ENCODE measurements at places on chromosomes 12 and 14.

- no peaks in the 10 kb centered on the region for H3K4me1 ChIP-seq
- H3K27ac ChIP-seq = no peak overlapping the region
- H3K36me3 ChIP-seq = no peaks in the 10 kb centered on the region
- H3K27me3 ChIP-seq = no peaks in the 10 kb centered on the region
- no peak for DNase-seq
These were observed 427.3 kb downstream of the BTG1 start for GRCh38 chr12:91718326-91718725.

DNA sequence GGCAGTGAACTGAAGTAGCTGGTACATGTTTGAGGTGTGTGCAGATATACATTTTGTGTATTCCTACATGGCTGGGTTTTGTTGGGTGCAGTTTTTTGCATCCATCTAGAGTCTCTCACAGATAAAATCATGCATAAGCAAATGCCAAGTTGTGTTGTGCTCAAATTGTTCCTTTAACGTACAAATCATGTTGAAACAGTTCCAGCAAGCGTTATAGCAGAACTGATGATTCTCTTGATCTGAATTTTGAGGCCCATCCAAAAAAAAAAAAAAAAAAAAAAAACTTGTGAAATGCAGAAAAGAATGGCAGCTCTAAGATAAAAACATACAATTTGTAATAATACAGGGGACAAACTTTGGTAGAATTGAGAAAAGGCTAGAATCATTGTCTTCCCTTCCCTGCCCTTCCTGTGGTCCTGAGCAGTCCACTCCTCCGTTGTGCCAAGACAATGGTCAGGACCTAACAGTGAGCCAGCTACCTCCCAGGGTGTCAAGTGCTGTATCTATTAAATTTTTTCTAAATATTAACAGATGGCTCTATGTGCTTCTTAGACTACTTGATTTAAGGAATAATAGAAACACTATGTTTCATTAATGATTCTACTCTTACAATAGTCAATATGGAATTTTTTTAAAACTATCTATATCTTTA, 122.1 kb downstream of the PLEKHA5 start:
- H3K4me3 ChIP-seq = no peak overlapping the region
- no peak overlapping the region for H3K27ac ChIP-seq
- H3K36me3 ChIP-seq = no peaks in the 10 kb centered on the region
- no peak for DNase-seq
- peaks cover 3% of the 10 kb centered on the region for H3K4me1 ChIP-seq

DNA sequence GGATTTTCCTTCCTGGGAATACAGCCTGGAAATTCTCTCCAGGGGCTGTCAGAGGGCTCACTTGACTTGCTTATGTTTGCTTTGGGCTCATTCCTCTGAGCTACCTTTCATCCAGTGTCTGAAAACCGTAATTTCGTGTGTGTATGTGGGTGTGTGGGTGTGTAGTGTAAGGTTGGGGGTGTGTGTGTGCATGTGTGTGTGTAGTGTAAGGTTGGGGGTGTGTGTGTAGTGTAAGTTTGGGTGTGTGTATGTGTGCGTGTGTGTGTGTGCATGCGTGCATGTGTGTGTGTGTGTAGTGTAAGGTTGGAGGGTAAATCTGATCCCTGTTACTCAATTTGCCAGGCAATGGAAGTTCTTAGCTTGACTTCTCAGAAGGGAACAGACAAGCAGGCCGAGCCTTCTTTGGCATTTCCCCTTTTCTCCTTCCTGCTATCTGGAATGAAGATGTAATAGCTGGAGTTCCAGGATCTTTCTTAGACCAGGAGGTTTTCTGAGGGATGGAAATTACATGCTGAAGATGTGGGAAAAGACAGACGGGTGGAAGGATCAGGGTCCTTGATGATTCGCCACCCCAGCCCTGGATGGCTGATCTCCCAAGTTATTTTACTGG, 15.5 kb upstream of the BEGAIN start:
- no peak overlapping the region for H3K4me3 ChIP-seq
- H3K27ac ChIP-seq = no peak overlapping the region
- H3K27me3 ChIP-seq = peaks cover 29% of the 10 kb centered on the region

- no peak overlapping the region for H3K27ac ChIP-seq
- no peak overlapping the region for H3K4me3 ChIP-seq
- H3K27me3 ChIP-seq = no peaks in the 10 kb centered on the region
- H3K36me3 ChIP-seq = 0 out of 2 replicates have a peak, but pooled peaks cover 1% of the 10 kb centered on the region
These were observed 298.5 kb downstream of the ERC1 start for GRCh38 chr12:1289371-1290155.

GRCh38 chr12:52023182-52023975, 16.6 kb downstream of the TAMALIN start:
- peak; percentile 56 for DNase-seq
- H3K27me3 ChIP-seq = no peaks in the 10 kb centered on the region
- no peaks in the 10 kb centered on the region for H3K36me3 ChIP-seq
- peak overlapping the region; percentile 41 for H3K27ac ChIP-seq
- H3K4me1 ChIP-seq = peaks cover 6% of the 10 kb centered on the region

- peaks cover 11% of the 10 kb centered on the region for H3K36me3 ChIP-seq
- peak; percentile 81 for DNase-seq
- no peaks in the 10 kb centered on the region for H3K27me3 ChIP-seq
These were observed 2.5 kb downstream of the DUSP6 start for GRCh38 chr12:89349814-89350213.

DNA sequence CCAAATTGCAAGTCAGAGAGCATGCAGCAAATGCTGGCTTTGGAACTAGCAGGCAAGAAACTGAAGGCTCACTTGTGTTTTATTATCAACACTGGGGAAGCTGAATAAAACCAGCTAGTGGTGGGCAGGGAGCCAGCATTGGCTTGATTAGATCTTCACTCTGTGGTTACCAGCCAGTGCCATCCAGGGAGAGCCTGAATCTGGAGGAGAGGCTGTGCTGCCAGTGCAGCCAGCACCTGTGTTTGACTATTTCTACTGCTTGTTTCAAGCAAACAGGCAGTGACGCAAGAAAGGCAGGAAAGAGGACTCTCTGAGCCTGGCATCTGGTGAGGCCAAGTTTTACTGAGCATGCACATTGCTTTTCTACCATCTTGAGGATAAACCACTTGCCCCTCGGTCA, 247.0 kb downstream of the PHLDA1 start:
- no peaks in the 10 kb centered on the region for H3K36me3 ChIP-seq
- peak; percentile 14 for DNase-seq
- peaks cover 21% of the 10 kb centered on the region for H3K4me1 ChIP-seq
- H3K27me3 ChIP-seq = no peaks in the 10 kb centered on the region
- H3K4me3 ChIP-seq = no peak overlapping the region
- H3K27ac ChIP-seq = peak overlapping the region; percentile 1

- no peak overlapping the region for H3K4me3 ChIP-seq
- H3K27ac ChIP-seq = no peak overlapping the region
- peaks cover 8% of the 10 kb centered on the region for H3K4me1 ChIP-seq
- H3K36me3 ChIP-seq = peaks cover 1% of the 10 kb centered on the region
- no peaks in the 10 kb centered on the region for H3K27me3 ChIP-seq
These were observed 7.9 kb downstream of the ZNF385A start for GRCh38 chr12:54376596-54376995.

DNA sequence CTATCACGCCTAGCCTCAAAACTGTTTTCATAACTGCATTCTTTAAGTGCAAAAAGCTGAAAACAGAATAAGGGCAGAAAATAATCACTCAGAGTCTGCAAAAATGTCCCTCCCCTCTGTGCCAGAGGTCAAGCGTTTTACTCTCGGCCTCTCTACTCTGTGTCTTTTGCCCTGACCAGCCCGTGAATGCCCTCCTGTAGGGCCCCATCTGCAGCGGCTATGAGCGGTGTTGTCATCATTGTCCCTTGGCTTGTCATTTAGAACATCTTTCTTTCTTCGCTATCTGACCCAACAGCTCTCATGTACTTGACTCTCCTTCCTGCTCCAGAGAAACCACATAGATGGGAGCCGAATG, 21.7 kb downstream of the ELK3 start:
- H3K27me3 ChIP-seq = no peaks in the 10 kb centered on the region
- peaks cover 1% of the 10 kb centered on the region for H3K36me3 ChIP-seq
- no peak overlapping the region for H3K4me3 ChIP-seq
- H3K4me1 ChIP-seq = peaks cover 12% of the 10 kb centered on the region

GRCh38 chr12:122403115-122403770, 19.2 kb downstream of the CLIP1 start:
- H3K36me3 ChIP-seq = peaks cover 3% of the 10 kb centered on the region
- no peaks in the 10 kb centered on the region for H3K27me3 ChIP-seq
- no peak overlapping the region for H3K27ac ChIP-seq
- H3K4me1 ChIP-seq = peaks cover 13% of the 10 kb centered on the region

All from IMR-90 (cell line).